NCI-H2107 (cell line): ENCODE measurements at places on chromosomes 13 and 19.

DNA sequence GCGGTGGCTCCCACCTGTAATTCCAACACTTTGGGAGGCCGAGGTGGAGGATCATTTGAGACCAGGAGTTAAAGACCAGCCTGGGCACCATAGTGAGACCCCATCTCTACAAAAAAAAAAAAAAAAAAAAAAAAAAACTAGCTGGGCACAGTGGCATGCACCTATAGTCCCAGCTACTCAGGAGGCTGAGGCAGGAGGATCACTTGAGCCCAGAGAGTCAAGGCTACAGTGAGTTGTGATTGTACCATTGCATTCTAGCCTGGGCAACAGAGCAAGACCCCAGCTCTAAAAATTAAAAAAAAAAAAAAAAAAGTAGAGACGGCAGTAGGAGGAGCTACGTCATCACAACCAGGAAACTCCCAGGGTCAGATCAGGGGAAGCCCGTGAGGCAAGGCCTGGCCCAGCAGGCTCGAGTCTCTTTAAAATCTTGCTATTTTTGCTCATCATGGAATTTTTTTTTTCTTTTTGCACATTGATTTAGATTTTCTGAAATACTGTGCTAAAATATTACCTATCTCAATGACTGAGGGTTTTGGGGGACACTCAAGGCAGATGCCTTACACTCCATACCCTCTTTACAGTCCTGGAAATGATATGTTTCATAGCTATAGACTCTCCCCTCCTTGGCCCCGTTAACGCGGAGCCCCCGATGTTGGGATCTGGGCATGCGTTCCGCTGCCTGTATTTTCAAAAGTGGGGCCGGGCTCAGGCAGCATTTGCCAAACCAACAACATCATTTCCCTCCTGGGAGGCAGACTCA is 44.4 kb upstream of the USE1 start:
- no peak for DNase-seq

DNA sequence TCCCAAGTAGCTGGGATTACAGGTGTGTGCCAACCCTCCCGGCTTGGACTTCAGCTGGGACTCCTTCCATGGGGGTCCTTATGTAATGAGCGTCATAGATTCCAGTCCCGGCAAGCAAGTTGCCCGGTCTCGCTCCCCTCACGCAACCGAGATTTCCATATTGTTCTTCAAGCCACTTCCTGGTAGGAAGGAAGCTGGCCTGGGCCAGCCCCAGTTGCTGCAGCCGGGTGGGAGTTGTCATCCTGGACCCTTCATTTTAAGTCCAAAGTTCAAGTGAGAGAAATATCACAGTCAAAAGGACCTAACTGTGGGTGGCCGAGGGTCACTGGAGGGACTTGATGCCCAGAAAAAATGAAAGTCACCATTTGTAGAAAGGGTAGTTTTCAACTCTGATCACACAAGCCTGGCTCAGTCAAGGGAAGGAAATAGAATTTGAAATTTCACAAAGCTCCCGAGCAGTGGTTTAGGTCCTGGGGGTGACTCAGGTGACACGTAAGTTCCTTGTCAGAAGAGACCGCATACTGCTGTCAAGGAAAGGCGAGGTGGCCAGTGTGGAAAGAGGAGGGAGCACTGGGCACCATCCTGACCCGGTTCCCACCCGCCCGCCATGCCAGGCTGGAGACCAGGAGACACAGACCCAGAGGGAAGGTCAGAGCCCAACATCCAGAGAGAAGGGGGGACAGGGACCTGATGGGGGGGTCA is 5.3 kb downstream of the FGF21 start:
- no peak for DNase-seq

DNA sequence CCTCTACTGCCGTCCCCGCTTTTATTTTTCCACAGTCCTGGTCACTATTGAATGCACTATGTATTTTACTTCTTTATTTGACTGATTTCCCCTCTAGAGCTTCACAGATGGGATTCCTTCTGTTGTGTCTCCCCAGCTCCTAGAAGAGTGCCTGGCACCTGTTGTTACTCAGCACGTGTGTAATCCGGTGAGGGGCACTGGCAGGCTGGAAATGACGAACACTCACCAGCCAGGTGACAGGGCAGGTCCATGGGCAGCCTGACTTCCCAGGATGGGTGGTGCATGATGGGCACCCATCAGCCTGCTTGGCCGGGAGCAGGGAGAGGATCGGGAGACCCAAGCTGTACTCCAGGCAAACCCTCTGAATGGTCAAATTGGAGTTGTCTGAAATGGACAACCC is 67.2 kb downstream of the CEBPG start:
- DNase-seq, result no peak

GRCh38 chr13:108574856-108575255 is 54.6 kb upstream of the MYO16 start:
- no peak for DNase-seq

DNA sequence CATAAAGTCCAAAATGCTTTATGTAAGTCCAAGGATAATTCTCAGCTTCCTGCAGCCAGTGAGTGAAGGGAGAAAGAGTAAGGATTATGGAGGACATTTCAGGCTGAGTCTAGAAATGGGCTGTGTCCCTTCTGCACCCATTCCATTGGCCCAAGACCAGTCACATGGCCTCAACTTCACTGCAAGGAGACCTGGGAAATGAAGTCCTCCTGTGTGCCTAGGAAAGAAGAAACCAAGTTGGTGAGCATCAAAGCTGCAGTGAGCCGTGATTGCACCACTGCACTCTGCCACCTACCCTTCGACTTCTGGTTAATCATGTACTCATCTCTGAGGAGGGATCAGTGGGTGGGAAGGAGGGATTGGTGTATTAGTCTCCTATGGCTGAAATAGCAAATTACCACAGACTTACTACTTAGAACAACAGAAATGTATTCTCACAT is 3.6 kb upstream of the CD37 start:
- no peak for DNase-seq

DNA sequence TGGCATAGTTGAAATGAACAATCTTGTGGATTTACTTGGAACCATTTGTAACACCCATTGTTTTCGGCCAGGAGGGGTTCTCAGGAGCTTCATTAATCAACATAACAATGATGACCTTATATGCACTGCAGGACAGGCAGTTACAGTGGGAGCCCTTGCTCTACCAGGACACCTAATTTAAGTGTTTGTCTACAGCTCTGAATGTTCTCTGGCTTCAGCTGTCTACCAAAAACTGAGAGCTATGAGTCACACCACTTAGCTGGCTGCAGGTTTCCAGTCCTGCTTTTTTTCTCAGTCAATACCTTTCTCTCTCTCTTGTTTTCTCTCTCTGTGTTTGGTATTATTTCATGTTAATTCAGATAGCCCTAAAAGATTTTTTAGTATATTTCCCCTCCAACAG is 105.4 kb upstream of the MBNL2 start:
- no peak for DNase-seq

DNA sequence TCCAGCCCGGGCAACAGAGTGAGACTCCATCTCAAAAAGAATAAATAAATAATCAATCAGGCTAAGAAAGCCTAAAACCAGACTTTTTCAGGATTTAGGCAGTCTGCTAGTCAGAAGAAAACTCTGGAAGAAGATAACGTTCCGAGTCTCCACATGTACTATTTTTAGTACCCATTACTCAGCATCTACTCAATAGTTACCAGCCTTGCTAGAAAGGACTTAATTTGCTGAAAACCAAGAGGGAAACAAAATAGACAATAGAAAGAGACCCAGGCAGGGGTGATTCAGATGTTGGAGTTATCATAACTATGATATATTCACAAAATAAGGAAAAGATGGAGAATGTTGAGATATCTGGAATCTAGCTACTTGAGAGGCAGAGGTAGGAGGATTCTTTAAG is 3.6 kb upstream of the LIN7B start:
- no peak for DNase-seq

GRCh38 chr13:90719461-90719860 is 628.0 kb upstream of the MIR17HG start:
- no peak for DNase-seq

DNA sequence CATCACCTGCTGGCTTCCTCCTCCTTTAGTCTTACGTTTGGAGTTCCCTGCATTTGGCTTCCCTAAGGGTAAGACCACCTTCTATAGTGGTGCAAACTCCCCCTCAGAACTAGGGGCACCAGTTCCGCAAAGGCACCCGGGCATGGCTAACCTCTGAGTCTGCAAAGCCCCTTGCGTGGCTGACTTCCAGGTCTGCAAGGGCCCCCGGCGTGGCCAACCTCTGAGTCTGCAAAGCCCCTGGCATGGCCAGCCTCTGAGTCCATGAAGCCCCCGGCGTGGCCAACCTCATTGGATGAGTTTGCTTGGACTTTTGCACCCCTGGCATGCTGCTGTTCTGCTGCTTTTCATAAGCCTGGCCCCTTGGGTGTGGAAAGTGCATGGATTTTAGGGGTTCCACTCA is 5.1 kb downstream of the MCF2L start:
- DNase-seq, result no peak

DNA sequence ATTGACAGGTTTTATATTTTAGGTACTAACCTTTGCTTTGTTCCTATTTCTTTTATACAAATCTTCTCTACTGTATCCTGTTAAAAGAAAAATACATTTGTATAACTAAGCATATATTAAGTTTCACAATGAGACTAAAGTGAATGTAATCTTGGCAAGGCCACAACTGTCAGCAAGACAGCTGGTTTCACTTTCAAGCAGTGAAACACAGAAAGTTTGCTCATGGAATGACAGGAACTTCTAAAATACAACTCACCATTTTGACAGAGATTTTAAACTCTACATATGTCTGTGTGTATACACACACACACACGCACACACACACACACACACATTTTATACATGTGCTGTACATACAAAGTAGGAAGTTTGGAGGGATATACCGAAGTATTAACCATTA is 53.3 kb downstream of the PARP4 start:
- no peak for DNase-seq

DNA sequence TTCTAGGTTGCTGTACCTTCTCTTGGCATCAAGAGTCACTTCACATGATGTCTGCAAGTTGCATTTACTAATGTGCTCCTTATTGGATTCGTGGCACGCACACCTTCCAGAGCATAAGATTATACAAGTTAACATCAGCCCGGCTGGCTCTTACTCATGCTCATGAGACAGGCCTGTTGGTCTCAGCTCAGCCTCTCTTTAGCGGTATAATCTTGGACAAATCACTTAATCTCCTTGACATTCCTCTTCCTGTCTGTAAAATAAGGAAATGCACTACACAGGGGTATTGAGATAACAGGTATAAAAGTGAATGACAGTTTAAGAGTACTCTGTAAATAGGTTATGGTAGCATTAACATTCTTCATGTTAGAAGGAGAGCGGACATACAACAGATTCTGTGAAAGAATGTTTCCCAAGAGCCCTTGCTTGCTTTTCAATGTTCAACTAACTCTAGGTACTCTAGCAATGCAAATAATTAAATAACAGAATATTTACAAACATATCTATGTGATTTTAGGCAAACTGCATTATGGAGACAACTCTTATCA is 181.1 kb downstream of the FGF14 start:
- DNase-seq, result no peak

DNA sequence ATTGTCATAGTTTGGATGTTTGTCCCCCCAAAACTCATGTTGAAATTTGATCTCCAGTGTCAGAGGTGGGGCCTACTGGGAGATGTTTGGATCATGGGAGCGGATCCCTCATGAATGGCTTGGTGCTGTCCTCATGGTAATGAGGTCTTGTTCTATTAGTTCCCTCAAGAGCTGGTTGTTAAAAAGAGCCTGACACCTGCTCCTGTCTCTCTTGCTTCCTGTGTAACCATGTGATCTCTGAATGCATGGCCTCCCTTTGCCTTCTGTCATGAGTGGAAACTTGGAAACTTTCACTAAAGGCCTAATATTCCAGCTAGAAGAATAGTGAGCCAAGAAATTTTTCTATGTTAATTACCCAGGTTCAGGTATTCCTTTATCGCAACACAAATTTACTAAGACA is 311.4 kb upstream of the ATXN8OS start:
- no peak for DNase-seq

DNA sequence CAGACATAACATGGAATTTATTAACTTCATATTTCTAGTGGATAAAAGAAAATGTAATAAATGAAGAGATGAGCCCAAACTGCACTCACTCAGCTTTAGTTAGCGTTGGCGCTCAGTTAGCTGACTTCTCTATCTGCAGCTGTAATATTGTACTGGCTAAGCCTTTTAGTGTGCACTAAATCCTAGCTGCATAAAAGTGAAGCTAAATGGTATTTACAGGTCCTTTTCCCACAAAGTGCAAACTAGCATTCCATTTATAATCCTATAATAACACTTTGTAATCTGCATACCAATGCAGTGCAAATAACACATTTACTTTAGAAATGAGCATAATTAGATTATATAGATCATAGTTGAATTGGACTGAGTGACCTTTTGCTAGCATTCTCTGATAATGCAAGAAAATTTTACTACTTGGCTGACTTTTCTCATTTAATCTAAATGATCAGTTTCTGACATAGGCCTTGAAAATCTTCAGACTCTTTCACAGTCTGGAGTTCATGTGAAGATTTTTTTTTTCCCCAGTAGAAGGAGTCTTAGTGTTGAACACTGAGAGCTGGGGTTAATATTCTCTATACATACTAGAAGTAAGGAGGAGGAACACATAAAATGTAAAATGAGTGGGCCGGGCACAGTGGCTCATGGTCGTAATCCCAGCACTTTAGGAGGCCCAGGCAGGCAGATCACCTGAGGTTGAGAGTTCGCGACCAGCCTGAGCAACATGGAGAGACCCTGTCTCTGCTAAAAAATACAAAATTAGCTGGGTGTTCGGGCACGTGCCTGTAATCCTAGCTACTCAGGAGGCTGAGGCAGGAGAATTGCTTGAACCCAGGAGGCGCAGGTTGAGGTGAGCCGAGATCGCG is 1426.4 kb downstream of the PCDH9 start:
- no peak for DNase-seq

DNA sequence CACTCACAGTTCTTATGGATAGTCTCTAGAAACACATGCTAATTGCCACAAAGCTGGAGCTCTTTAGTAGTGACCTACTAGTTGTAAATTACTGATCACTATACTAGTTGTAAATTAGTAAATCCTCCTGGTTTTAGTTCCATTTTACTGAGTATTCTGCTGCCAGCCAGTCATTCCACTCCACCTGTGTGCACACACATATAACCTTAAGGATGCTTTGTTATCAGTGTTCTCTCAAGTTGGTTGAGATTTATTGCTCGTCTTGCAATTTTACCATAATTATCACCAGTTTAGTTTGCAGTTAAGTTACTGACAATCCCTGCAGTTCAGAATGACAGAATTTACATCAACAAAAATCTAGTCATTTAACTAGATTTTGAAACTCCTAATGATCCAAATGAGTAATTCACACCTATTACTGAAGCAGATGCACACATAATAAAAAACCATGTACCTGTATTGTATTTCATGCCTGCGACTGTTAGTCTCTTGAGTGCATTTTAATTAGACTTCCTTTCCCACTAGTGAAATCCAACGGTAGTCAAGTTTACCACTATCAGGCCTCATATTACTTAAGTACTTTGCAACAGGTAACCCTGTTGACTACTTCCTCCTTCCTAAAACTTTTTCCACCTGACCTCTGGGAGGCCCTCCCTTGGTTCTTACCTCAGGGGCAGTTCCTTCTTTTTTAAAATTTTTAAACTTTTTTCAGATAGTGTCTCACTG is 7.6 kb downstream of the TPT1 start:
- DNase-seq, result no peak
